Activated CD8-positive, alpha-beta memory T cell treated with anti-CD3 and anti-CD28 coated beads for 1 hour (primary cell): ENCODE measurements at places on chromosomes 2 and 18.

- DNase-seq: no peak
These were observed 7.3 kb upstream of the SLC39A10 start for GRCh38 chr2:195649629-195650190.

DNA sequence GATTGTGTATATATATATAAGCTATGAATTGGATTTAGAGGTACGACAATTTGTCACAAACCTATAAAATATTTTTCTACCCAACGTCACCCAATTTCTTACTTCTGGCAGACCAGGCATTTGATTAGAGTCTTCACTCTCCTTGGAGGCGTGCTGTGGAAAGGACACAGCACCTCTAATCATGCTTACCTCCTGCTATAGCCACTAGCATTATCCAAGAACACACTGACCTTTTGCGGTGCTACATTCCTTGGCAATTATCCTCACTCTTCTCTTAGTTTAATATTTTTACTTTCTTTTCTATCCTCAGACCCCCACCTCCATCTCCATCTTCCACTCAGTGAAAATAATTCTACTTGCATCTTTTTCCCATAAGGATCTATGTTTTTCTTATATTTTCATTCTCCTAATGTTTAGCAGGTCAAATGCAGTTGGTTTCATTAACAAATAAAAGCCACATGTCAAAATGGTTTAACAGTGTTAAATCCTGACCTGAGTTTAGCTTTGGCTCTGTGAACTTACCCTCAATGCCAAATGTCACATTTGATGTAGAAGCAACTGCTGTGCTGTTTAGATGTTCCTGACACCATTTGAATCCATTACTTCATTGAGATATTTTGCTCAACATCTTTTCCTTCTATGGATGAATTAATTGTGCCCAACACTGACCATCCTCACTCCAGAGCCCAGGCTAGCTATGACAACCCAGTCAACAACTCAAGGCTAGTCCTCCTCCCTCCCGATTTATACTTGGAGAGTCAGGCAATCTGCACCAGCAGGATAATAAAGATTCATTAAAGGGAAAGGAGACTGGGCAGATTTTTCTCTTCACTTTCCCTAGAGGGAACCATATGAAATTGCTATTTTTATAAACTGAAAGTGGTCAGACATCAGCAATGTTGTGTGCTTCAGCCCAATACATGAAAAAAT, 240.5 kb downstream of the MREG start:
- no peak for DNase-seq

- DNase-seq: peak; percentile 54
These were observed 141.6 kb upstream of the TTC39C start for GRCh38 chr18:23872701-23873550.

DNA sequence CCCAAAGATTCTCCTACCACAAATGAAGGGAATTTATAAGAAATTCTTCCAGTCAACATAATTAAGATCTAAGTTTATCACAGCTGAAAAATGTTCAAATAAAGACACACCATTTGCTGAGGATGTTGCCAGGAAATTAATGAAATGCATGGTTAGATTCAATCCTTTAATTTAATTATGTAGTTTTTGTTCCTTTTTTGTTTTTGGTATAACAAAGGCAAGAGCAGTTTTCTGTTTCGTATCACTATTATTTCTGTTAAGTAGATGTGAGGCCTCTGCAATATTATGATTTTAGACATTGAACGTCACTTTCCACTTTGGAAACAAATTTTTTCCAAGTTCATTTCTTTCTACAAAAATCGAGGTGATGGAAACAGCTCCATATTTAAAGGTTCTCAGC, 440.0 kb downstream of the THSD7B start:
- no peak for DNase-seq
